Umbilical cord (tissue), 2 donors: ENCODE measurements at places on chromosomes 13 and 19.

GRCh38 chr13:29541400-29541799, 54.1 kb downstream of the SLC7A1 start:
- DNase-seq: no peak

DNA sequence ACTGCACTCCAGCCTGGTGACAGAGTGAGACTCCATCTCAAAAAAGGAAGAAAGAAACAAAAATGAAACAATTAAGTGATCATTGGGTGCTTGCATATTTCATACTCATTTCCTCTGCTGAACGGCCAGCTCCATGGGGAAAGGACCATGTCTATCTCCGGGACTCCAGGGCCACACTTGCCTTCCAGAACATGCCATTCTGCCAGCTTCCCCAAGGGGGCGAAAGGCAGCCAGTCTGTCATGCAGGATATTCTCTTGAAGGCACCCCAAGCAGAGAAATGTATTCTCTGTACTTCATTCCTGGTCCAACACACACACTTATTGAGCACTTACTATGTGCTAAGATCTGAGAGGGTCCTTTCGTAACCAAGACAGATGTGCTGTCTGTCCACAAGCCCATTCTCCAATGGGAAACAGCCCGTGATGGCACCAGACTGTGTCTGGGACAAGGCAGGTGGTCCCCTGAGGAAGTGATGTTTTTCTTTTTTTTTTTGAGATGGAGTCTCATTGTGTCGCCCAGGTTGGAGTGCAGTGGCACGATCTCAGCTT, 10.2 kb upstream of the CARM1 start:
- DNase-seq: no peak

DNA sequence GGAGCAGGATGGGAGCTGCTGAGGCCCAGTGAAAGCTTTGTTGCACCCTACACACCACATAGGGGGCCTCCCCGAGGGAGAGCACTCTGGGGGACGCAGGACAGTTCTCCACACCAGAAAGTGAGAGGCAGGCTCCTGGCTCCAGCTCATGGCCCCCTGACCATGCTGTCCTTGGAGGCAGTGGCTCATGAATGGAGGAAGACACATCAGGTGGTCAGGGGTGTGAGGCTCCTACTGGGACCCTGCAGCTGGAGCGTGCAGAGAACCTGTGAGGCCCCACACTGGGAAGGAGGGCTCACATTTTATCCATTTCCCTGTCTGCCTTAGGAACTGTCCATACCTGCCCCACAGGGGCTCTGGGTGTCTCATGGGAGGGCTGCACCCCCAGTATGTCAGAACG, 85.3 kb downstream of the ZNF536 start:
- DNase-seq: no peak

GRCh38 chr13:112248862-112249592, 127.1 kb upstream of the SPACA7 start:
- DNase-seq: peak; percentile 1

DNA sequence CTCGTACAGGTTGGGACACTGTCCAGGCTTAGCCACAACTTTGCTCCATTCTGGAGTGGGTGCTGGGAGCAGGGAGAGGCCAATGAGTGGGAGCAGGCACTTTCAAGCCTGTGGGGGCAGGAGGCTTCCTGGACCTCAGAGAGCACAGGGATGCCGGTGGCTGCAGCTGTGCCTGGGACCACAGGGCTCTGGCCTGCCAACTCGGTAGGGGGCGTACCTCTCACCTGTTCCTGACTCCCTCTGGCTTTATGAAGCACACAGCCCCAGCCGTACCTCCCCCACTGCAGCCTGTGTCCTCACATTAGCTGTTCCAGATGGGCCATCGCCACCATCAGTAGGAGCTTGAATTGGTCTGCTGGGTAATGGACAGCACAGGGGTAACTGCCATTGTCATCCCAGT, 278.7 kb upstream of the KLHL1 start:
- DNase-seq: no peak

DNA sequence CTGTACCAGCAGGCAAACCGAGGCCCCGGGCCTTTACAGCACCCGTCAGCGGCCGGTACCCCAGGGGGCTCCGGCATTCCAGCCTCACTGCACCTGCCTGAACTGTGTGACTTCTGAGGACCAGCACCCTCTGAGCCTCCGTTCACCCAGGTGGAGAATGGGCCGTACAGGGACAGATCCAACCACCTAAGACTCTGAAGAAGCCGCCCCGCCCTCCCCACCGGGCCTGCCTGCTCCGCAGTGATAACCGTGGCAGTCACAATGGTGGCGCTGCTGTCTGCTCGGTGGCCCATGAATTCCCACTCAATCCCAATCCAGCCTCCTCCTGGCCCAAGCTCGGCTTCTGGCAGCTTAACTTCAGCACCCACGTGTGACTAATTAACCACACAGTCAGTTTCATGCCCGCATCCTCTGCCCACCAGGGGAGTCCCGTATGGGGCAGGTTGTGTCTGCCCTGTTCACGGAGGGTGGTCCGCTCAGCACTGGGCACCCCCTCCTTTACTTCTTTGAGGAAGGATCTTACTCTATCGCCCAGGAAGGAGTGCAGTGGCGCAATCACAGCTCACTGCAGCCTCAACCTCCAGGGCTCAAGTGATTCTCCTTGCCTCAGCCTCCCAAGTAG, 3.4 kb downstream of the TCF3 start:
- DNase-seq: no peak

- DNase-seq: no peak
Measured at GRCh38 chr19:41945135-41945766, 13.9 kb downstream of the RABAC1 start.

DNA sequence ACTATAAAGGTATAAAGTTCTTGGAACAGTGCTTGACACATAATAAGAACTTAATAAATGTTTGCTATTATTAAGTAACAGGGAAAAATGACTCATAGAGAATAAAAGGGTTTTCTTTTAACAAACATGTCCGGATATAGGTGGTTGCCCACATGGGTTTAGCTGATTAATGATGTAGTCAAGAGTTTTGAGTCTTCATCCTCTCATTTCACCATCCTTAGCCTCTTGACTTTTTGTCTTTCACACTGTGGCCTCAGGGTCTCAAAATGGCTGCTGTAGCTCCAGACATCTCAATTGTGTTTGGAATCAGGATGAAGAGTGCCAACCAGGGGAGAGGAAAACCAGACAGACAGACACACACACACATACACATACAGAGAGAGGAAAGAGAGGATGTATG, 97.9 kb downstream of the HSPH1 start:
- DNase-seq: no peak

DNA sequence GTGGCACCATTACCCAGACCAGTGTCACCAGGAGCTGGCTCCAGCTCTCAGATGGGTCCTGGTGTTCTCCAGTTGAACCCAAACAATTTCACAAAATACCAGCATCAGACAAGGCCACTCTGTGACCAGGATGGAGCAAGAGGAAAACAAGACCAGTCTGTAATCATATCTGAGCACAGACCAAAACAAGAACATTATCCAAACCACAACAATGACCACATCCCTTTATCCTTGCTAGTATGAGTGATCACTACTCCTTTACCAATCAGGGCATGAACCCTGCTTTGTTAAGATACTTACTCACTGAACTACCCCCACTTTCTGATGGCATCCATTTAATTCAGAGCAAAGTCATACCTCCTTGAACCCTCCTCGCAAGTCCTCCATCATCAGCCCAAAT, 145.9 kb downstream of the NUFIP1 start:
- DNase-seq: no peak

GRCh38 chr13:41268764-41269163, 5.4 kb upstream of the MTRF1 start:
- no peak for DNase-seq

- DNase-seq: no peak
Measured at GRCh38 chr13:31385540-31385939, 185.8 kb downstream of the B3GLCT start.

- DNase-seq: no peak
Measured at GRCh38 chr13:81048026-81048461, 707.1 kb upstream of the SPRY2 start.

DNA sequence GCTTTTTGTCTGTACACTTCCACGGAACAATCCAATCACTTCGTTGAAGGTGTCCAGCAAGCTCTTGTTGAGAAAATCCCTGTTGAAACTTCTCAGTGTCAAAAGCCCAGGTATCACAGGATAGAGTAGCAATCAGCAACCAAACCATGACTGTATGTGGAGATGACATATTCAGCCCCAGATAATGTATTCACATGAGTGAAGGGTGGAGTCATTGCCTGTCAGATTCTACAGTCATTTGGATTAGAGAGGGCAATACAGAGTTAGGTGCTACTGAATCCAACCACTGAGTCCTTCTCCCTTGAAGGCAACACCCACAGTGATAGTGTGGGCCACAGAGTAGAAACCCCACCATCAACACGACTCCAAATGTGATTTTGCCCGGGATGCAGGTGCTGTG, 23.3 kb downstream of the ZNF627 start:
- DNase-seq: no peak

DNA sequence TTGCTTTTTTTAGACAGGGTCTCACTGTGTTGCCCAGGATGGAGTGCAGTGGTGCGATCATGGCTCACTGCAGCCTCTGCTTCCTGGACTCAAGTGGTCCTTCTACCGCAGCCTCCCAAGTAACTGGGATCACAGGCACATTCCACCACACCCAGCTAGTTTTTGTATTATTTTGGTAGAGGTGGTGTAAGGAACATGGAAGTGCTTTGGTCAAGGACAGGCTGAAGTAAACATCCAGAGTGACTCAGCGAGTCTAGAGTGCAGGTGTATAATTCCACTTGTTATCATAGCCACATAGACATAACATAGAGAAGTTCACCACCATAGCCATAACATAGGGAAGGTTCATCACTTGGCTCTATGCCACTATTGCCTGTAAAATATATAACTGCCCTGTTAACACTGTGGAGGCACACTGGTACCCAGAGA, 98.6 kb downstream of the RBM26 start:
- DNase-seq: no peak

- DNase-seq: peak; percentile 57
Measured at GRCh38 chr13:84543962-84544361, 661.7 kb upstream of the SLITRK1 start.

DNA sequence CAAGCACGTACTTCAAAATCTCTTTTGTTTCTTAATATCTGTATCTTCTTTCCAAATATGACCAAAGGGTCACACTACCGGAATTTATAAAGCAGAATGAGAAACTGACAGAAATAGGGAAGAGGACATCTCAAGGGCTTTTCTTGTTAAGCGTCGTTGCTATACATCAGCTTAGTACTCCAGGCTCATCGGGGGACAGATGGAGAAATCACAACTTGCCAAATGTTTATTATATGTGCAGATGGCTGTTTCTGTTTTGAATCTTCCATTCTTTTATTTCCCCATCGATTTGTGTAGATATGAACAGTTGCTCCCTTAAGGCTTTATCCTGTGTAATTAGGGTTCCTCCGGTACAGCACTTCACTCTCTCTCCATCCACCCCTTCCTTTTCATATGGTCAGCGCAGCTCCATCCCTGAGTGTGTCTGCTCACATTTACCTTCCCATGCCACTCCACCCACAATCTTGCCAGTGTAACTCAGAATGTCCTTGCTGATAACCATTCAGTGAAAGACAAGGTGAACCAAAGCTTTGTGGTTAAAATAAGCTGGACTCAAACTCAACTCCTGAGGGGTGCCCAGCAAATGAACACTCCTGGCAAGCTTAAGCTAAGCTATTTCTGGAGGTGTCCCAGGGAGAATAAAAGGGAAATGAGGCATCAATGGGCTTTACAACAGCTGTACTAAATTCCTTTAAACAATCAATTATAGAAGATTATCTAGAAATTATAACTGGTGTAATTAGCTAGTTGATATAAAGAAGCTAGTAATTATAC, 51.3 kb downstream of the TBC1D4 start:
- DNase-seq: no peak

- DNase-seq: no peak
Measured at GRCh38 chr19:39845172-39845571, 1.0 kb downstream of the FBL start.

DNA sequence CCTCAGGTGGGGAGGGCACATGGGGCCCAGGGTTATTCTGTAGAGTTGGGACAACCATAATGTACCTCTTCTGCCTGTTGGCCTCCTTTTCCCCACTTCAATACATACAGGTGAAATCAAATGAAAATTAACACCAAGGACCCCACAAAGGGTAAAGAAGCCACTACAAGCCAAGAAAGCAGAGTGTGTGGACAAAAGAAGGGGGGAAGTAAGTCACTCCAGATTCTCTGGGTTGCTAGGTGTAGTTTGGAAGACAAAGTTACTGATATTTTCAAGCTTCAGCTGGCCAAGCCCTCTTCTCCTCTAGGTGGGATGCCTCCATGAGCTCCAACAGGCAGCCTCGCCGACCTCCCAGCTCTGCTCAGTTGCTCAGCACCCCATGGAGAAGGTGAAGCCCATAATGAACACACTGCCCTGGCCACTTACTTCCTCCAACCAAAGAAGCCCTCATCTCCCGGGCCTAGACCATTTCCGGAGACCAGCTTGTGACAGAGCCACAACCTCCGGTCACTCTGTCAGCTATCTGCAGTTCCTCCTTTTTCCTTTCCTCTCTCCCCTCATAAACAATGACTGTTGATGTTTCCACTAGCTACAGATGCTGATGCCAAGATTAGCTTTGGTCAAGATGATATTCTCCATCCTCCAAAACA, 66.8 kb upstream of the MED4 start:
- DNase-seq: peak; percentile 55

DNA sequence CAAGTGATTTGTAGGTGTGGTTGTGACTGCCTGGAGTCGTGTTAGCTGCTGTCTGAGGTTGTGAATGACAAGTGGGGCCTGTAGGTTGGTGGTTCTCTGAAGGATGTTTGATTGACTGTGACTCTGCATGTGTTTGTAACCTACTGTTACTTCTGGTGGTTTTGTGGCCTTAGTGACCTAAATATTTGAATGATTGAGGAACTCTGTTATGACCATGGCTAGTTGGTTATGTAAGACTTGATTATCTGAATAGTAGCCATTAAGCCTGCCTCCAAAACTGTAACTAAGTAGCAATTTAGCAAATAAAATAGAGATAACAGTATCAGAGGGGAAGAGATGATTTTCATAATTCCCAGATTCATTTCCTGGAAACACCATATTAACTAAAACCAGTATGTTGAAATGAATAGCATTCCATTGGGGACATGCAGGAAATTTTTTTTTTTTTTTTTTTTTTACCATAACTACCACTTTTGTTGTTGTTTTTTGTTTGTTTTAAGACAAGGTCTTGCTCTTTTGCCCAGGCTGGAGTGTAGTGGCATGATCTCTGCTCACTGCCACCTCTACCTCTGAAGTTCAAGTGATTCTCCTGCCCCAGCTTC, 865 bp downstream of the ZNF382 start:
- no peak for DNase-seq

DNA sequence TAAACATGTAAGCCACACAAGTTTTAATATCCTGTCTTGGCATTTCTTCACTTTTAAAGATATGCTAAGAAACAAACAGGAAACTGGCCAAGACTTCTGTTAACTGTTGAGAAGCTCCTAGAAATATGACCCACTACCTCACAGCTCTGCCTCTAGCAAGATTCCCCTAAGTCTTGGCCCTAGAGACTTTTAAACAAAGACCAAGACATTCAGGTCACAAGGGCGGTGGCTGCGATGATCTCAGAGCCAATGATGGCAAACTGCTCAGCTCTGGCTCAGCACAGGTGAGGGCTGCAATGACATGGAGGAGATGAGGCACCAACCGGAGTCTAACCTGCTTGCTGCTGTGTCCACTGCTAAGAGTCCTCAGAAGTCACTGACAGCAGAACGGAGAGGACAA, 114.8 kb downstream of the SUCLA2 start:
- no peak for DNase-seq

- DNase-seq: no peak
Measured at GRCh38 chr13:95049772-95050171, 251.5 kb downstream of the ABCC4 start.
